ENCODE measurements at places on chromosomes 4 and X.
A peak's percentile ranks its signal among the peaks of the same experiment; 100 is the strongest.

DNA sequence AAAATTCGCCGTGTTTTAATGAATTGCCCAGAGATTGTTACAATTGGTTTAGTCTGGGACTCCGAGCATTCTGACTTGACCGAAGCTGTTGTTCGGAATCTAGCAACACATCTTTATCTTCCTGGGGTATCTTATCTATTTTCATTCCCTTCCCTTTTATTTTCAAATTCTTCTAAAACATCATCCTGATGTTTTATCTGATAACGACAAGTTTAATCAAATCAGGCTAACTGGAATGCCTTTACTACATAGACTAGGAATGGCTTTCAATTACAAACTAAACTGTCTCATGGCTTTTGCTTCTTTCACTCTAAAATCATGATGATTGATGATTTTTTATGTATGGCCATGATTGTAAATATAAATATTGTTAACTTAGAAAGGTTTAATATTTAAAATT lies 48.0 kb downstream of the USP53 start:
- no peak for DNase-seq

DNA sequence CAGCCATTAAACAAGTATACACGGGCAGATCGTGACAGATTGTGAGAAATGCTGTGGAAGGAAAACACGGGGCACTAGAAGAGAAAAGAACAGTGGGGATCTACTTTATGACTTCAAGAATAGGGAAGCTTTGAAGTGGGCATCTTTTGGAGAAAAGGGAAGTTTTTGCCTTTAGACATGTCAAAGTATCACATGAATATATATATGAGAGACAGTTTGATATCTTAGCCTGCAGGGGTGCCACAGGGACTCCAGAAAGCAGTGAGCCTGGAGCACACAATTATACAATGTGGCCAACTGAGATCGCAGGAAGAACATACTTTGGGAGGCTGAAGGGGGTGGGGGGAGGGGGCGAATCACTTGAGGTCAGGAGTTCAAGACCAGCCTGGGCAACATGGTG lies 35.7 kb downstream of the RELL1 start:
- DNase-seq: no peak

GRCh38 chr4:43680421-43680820 lies 768.2 kb downstream of the KCTD8 start:
- no peak for DNase-seq

GRCh38 chrX:9180623-9181022 lies 146.7 kb upstream of the FAM9B start:
- no peak for DNase-seq

DNA sequence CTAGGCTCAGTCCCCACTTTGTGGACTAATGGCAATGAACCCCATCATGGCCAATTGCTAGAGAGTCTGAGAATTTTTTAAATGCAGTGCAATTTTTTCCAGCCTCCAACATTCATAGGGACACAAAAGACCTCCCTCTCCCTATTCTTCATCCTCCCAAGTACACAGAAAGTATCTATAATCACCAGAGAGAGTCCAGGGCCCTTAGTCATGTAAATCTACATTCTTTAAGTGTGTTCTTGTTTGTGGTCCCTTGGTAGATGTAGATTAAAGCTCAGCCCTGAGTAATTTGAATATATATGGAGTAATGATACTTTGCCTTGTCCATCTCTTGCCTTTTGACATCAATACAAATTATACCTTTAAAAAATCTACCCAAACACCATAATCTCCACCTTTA lies 51.3 kb upstream of the ATXN3L start:
- DNase-seq: no peak

GRCh38 chr4:158873795-158874401 lies 105.1 kb downstream of the FNIP2 start:
- DNase-seq: no peak

DNA sequence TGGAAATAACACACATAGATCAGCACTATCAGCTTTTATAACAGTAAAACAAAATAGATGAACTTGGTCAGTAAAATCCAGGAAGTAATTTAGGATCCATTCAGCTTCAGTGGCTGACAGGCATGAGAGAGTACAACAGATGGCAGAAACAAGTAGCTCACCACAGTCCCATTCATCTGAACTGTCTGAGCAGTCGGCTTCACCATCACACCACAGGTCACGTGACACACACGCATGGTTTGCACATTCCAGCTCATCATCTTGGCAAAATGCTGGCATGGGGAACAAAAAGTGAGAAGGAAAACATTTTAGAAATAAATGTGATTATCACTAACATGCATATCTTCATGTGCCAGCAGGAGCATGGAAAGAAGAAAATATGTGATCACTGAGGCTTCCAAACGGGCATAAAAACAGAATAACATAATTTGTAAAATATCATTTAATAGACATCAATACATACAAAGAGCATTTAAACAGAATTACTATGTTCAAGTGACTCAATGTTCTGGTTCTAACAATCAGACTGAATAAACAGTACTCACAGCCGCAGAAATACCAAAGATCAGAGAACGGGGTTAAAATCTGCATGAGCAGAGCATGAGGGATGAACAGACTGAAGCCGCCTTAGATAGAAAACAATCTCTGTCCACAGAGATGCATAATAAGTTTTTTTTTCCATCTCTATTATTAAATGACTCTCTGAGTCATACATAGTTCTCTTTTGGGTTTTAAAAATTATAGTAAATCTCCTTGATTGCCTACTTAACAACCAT lies 158.1 kb downstream of the ATP10D start:
- DNase-seq: no peak

GRCh38 chr4:6925357-6925836 lies 15.8 kb downstream of the TBC1D14 start:
- no peak for DNase-seq

DNA sequence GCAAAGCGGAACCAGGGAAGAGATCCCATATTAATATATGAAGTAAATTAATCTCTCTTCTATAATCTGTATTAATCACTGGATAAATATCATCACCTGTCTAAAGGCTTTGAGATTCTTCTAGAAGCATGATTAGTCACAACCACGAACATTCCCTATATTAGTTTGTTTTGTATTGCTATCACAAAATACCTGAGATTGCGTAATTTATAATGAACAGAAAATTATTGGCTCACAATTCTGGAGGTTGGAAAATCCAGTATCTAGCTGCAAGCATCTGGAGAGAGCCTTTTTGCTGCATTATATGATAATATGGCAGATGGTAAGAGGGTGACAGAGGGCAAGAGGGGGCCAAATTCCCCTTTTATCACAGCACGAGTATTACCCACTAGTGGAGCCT lies 532.6 kb upstream of the EPHA5 start:
- DNase-seq: no peak

DNA sequence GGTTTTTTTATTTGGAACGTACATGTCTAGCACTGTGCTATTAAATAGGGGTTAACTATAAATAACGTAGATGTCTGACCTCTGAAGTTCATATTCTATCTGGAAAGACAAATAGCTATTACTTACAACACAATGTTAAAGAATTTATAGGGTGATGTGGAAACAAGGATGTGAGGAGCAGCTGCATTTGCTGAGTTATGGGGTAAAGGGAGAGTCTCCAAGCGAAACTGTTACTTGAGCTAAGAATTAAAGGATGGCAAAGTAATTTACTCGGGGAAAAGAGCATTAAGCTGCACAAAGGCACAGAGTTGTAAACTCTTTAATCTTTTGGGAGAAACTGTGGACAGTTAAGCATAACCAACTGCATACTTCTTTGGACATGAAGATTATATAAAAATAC lies 117.7 kb downstream of the FSTL5 start:
- DNase-seq: no peak

DNA sequence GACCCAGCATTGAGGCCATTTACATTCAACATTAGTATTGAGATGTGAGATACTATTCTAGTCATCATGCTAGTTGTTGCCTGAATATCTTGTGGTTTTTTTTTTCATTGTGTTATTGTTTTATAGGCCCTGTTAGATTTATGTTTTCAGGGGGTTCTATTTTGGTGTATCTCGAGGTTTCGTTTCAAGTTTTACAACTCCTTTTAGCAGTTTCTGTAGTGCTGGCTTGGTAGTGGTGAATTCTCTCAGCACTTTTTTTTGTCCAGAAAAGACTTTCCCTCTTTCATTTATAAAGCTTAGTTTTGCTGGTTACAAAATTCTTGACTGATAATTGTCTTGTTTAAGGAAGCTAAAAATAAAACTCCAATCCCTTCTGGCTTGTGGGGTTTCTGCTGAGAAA lies 115.5 kb downstream of the NPNT start:
- no peak for DNase-seq

- DNase-seq: peak; percentile 48
These were observed 388.4 kb upstream of the SPOCK3 start for GRCh38 chr4:167622481-167623240.

DNA sequence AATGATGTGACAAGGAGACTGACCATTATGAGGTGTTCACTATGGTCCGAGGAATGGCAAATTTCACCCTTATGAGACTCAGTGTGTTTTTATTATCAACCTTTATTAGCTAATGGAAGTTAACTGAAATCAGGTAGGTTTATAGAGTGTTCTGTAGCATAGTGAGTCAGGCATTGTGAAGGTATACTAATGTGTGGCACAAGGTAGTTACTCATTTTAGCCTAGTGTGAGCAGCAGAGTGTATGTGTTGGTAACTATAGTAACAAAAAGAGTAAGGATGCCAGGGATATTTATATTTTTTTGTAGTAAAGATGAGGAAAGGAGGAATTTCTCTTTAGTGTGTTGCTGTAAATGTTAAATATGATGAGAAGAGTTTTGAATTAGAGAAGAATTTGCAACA lies 12.0 kb downstream of the PDLIM5 start:
- DNase-seq: no peak

GRCh38 chr4:142581881-142582280 lies 264.2 kb downstream of the INPP4B start:
- DNase-seq: no peak

DNA sequence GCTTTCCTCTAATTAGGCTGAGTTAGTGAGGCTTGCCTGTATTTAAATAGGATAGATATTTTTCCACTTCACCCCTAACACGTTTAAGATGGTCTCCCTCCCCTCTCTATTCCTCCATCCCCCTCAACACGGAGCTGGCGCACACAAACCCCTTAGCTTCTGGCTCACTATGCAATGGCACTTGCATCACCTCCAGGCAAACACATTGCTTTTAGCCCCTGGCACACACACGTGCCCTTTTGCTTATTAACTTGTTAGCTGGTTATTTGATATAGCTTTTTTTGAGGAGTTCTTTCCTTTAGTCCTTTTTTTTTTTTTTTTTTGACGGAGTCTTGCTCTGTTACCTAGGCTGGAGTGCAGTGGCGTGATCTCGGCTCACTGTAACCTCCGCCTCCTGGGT lies 94.3 kb downstream of the HDAC8 start:
- DNase-seq: no peak

- DNase-seq: no peak
These were observed 55.5 kb upstream of the PROM1 start for GRCh38 chr4:16139066-16139945.

- DNase-seq: no peak
These were observed 15.8 kb upstream of the RGS12 start for GRCh38 chr4:3276986-3277385.

- DNase-seq: no peak
These were observed 1.9 kb downstream of the DCHS2 start for GRCh38 chr4:154489558-154490233.

DNA sequence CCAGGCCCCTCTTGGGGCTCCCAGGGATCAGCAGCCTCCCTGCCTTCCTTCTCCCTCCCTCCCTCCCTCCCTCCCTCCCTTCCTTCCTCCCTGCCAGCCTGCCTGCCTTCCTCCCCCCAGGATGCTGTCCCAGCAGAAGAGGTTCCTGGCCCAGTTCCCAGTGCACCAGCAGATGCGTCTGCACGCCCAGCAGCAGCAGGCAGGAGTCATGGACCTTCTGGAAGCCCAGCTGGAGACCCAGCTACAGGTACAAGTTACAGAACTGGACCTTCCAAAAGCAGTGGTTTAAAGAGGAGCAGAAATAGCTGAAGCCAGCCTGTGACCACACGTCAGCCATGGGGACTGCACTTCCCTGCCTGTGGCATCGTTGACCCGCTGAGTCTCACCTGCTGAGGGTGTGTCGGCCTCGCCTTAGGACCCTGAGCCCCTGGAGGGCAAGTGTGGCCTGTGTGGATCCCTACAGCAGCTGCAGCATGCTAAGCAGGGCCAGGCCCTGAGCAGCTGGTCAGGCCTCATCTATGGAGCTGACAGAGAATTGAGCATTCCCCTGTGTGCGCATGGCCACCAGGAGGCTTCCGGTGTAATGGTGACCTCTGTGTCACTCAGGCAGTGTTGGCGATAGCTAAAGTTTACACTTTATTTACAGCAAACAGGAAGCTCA lies 84.7 kb downstream of the CRMP1 start:
- no peak for DNase-seq
